ENCODE measurements at places on chromosomes 2 and 18. TPM values are rescaled to one million over a fixed set of nuclear protein-coding genes. Genes with fewer than 3 reads are reported as not detected.

POTEE gene
- not detected for total RNA-seq

GRCh38 chr2:154484338-154485099, 214.0 kb upstream of the KCNJ3 start:
- DNase-seq = no peak

DSG1 gene
- total RNA-seq = 1,743 TPM

AUP1 gene
- total RNA-seq = 170 TPM

- DNase-seq = peak; percentile 37
These were observed 36.9 kb downstream of the FAM168B start for GRCh38 chr2:131056204-131056931.

Data from suprapubic skin (tissue), 4 donors.